Activated T-helper 1 cell treated with anti-CD3 and anti-CD28 coated beads, Interleukin-12 subunit alpha, Interleukin-12 subunit beta, Interleukin-2, Interleukin-4 antibody, amounts not matched to agents 30 ng/mL and 10 ng/mL and 1 ng/mL, durations not matched to agents 14 hours and 24 hours and 36 hours (primary cell): ENCODE measurements at places on chromosomes 2 and 18.

DNA sequence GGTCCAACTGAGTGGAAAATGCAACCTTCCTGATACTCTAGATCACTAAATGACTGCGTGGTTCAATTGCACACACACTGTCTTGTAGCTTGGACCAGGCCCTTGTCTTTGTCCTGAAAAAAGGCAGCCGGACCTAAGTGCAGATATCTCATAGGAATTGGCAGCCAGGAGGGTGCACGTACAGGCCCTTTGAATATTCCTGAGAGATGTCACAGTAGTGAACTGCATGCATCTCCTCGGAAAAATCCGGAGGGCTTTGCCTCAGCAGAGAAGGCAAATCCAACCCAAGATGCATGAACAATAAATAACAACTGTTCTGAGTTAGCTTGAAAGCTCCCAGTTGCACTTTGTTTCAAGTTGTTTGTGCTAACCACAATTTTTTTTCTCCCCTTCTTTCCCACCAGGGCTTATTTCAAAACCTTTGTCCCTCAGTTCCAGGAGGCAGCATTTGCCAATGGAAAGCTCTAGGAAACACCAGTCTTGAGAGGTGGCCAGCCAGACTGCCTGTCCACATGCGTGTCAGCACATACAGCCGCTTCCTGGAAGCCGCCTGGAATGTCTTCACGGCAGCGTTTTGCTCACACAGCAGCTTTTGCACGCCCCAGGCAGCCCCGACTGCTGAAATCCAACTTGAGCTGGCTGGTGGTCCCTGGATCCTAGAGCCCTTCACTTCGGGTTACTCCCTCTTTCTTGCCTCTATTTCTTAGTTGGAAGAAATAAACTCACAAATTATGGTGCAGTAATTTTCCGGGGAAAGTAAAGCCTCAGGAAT is 54.4 kb upstream of the FOSL2 start:
- DNase-seq, result no peak

- no peak for DNase-seq
Measured at GRCh38 chr2:175576270-175576669, 394.8 kb upstream of the ATP5MC3 start.

DNA sequence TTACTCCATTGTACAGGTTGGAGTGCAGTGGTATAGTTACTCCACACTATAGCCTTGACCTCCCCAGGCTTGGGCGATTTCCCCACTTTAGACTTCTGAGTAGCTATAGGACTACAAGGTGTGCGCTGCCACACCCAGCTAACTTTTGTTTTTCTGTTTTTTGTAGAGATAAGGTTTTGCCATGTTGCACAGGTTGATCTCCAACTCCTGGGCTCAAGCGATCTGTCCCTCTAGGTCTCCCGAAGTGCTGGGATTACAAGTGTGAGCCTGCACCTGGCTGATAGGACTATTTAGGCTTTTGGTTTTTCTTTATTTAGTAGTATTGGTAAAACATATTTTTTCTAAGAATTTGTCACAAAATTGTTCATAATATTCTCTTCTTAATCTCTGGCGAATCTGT is 121.7 kb downstream of the PHLPP1 start:
- no peak for DNase-seq

- DNase-seq, result no peak
Measured at GRCh38 chr18:20963027-20963426, 148.6 kb downstream of the ROCK1 start.
